ENCODE measurements at places on chromosomes 16 and 17.
A peak's percentile ranks its signal among the peaks of the same experiment; 100 is the strongest.

- DNase-seq: no peak
Observed at GRCh38 chr16:89007371-89008249, 30.6 kb upstream of the CBFA2T3 start.

DNA sequence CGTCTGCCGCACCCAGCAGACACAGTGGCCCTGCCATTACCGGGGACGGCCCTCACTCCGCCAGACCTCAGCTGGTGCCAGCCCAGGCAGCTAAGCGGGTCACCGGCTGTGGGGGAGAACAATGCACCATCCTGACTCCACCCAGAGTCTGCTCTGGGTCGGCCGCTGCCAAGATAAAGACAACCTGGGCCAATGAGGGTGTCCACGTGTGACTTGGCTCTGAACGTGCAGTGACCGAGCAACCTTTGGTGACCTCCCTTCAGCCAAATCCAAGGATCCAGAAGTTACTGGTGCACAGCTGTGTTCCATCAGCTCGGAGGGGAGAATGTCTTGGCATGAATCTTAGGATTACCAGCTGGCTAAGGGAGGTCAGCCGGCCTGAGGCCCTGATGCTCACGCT lies 155.9 kb downstream of the NTN1 start:
- no peak for DNase-seq

- DNase-seq: no peak
Observed at GRCh38 chr16:11088831-11089230, 144.5 kb downstream of the CLEC16A start.

DNA sequence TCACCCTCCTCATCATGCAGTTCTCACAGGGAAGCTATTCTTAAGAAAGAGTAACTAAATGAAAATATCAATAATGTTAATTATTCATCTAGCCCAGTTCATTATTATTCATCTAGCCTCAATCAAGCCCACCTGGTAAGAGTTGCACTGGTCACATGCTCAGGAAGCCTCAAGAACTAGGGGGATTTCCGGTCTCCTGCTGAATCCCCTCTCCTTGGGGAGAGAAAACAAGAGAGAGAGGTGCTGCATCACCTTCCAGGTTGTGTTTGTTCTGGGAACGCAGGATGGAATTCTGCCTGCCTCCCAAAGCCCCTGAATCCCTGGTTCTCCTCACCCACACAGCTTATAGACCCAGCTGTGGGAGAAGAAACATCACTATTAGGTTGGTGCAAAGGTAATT lies 164.0 kb downstream of the PMP22 start:
- DNase-seq: no peak

- no peak for DNase-seq
Observed at GRCh38 chr17:48134912-48135480, 27.4 kb downstream of the SNX11 start.

DNA sequence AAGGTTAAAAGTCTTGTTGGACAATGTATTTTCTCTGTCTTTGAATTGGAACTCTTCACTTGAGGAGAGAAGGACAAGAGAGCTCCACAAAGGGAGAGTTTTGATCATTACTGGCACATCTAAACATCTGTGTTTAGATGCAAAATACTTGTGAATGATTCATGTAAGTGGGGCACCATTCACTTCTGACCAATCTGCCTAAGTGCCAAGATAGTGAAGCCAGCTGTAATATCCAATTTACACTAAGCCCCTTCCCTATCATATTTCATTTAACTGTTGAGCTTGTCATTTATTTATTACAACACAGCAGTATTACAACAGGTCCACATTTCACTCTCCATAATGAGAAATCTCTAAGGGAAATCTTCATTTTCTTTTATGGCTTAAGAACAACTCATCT lies 832.3 kb upstream of the GOT2 start:
- DNase-seq: no peak

GRCh38 chr16:52090080-52090479 lies 456.9 kb downstream of the TOX3 start:
- DNase-seq: no peak

- DNase-seq: no peak
Observed at GRCh38 chr16:28308794-28309584, 16.7 kb downstream of the SBK1 start.

GRCh38 chr16:79723583-79724168 lies 123.1 kb upstream of the MAF start:
- no peak for DNase-seq

GRCh38 chr16:85126705-85127378 lies 14.6 kb upstream of the CIBAR2 start:
- peak; percentile 28 for DNase-seq

DNA sequence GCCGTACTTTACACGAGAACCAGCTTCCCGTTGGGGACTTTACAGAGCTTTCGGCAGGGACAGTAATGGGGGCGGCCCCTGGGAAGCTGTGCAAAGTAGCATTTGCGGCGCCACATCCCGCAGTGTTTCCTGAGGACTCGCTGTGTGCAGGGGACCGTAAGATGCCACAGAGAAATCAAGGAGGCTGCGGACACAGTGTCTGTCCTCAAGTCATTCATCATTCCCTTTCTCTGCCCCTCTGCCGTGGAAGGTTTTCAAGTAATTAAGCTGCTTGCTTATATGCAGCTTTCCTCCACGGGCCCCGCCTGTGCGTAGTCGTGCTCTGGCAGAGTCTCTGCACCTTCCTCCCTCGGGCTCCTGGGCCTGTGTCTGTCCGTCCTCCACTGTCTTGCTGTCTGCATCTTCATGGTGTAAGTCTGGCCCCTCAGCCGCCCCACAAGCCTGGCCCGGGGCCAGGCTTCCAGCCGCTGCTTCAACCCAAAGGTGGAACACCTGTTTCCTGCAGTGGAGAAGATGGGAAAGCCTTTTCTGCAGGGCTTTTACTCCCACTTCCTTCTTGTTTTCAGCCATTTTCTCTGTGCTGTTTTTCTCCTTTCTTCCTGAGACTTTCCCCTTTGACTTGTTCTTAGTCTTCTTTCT lies 216.9 kb upstream of the CHMP6 start:
- DNase-seq: no peak

- DNase-seq: no peak
Observed at GRCh38 chr17:79322211-79323123, 247.8 kb downstream of the ENGASE start.

DNA sequence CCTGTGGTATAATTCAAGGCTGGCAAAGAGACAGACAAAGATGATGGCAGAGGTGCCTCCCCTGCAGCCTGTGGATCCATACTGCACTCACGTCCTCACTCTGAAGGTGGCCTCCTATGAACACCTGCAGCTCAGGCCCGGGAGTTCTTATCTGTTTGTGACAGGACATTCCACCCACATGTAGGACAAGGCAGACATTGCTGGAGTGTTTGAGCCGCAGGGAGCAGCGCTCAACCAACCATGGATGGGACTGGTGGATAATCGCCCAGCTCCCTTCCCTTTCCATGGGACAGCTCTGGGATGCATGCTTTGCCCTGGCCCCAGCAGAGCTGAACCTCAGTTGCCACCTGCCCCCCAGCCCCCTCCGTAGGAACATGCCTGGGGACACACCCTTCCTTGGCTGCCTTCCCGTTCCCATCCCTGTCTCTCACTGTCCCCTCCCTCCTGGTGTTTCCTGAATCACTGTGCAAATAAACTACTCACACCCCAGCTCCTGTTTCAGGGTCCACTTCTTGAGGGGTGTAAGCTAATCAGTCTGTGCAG lies 22.2 kb downstream of the ITPRIPL2 start:
- DNase-seq: no peak

DNA sequence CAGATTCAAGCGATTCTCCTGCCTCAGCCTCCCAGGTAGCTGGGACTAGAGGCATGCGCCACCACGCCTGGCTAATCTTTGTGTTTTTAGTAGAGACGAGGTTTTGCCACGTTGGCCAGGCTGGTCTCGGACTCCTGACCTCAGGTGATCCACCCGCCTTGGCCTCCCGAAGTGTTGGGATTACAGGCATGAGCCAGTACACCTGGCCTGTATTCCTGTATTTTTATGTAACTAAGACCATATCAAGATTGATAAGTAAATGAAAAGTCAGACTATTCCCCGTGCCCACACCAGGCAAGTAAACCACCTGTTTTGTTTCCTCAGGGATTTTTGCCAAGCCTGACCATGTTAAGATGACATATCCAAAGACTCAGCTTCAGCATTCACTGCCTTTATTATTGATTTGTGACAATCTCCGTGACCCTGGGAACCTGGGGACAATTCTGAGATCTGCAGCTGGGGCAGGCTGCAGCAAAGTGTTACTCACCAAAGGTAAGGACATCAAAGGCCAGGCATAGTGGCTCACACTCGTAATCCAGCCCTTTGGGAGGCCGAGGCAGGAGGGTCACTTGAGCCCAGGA lies 5.6 kb downstream of the MRM3 start:
- no peak for DNase-seq

GRCh38 chr17:14295676-14296075 lies 5.2 kb upstream of the HS3ST3B1 start:
- DNase-seq: no peak

- peak; percentile 61 for DNase-seq
Observed at GRCh38 chr16:726438-727290, at the start of the genes CCDC78 and HAGHL. Gene CCDC78 (minus strand): TSS chr16:726443. CDS start chr16:726367, 76 bp downstream. Gene HAGHL (plus strand): TSS chr16:727106. CDS start chr16:727510, 404 bp downstream.

GRCh38 chr17:44293509-44294226 lies 14.7 kb upstream of the RUNDC3A start:
- DNase-seq: no peak

- no peak for DNase-seq
Observed at GRCh38 chr17:57006040-57006439, 28.1 kb downstream of the SCPEP1 start.

DNA sequence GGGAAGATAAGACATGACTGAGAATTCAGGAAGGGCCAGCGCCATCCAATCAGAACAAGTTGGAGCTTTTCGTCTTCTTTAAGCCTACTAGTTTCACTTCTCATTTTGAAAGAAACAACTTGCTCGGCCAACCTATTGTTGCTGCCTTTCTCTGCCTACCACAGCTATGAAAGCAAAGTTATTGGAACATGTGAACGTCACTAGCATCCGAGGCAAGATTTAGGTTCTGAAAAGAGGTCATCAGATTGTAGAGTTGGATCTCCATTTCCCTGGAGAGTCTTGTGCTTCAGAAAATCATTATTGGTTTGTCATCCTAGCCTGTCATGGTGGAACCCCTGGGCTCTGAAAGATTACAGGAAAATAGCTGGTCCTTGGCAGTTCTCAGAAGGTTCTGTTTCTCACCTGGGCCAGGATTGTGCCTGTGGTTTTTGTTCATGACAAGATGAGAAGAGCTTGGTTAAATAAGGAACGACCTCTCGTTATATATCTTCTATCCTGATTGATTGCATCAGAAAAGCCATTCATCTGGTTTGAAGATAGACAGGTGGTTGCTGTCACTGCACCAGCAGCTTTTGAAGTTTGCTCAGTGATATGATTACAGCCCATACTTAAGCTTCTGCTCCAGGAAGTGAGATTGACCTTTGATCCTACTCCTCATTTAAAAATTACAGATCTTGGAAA lies 25.3 kb downstream of the CDH13 start:
- DNase-seq: no peak

DNA sequence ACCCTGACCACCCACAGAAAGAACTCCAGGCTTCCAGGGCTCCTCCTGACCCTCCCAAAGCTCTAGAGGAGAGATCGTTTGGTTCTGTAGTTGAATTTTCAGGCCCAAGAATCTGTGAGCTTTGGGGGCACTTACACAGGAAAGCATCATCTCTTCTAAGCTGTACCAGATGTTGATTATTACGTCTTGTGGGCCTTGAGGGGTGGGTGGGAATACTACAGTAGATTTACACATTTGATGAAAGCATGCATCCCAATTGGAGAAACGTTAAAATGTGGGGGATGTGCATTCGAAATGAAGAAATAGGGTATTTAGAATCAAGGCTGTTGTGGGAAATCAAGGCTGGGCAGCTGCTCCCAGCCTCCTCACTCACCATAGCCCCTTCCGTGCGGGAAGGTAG lies 61.9 kb downstream of the MGAT5B start:
- no peak for DNase-seq

- DNase-seq: no peak
Observed at GRCh38 chr16:87093804-87094555, 223.2 kb downstream of the C16orf95 start.

- no peak for DNase-seq
Observed at GRCh38 chr16:72856797-72857196, 191.1 kb downstream of the ZFHX3 start.

DNA sequence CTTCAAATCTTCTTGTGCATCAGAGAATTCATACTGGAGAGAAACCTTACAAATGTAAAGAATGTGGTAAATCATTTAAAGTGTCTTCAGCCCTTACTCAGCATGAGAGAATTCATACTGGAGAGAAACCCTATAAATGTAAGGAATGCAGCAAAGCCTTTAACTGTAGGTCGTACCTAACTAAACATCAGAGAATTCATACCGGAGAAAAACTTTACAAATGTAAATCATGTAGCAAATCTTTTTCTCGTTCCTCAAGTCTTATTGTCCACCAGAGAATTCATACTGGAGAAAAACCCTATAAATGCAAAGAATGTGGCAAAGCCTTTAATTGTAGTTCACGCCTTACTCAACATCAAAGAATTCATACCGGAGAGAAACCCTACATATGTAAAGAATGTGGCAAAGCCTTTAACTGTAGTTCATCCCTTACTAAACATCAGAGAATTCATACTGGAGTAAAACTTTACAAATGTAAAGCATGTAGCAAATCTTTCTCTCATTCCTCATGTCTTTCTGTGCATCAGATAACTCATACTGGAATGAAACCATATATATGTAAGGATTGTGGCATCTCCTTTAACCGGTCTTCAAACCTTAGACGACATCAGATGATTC lies 118.5 kb upstream of the ZNF267 start:
- DNase-seq: no peak

DNA sequence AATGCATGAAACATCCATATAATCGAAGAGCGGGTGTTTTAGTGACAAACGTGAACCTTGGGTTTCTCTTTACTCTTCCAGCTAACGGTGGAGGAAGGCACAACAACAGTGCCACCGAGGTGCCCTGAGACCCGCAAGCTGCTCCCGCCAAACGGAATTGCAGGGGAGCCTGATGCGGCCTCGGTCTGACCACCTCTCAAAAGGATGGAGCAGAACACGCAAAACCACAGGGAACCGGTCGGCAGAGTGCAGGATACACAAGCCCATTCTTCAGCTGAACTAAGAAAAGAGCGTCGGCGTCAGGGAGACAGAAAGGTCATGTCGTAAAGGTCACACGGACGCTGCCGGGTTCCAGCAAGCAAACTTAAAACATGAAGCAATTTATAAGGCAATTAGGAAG lies 109.5 kb upstream of the ZNF750 start:
- DNase-seq: no peak

GRCh38 chr17:38578229-38579082 lies 27.3 kb downstream of the SRCIN1 start:
- DNase-seq: no peak

- no peak for DNase-seq
Observed at GRCh38 chr17:80053102-80053501, 16.7 kb downstream of the CCDC40 start.

- no peak for DNase-seq
Observed at GRCh38 chr17:48593126-48593829, at the start of gene HOXB5. Gene HOXB5 (minus strand): TSS chr17:48593779. CDS start chr17:48593682, 97 bp downstream.

- no peak for DNase-seq
Observed at GRCh38 chr16:75130150-75130771, 13.7 kb upstream of the LDHD start.

DNA sequence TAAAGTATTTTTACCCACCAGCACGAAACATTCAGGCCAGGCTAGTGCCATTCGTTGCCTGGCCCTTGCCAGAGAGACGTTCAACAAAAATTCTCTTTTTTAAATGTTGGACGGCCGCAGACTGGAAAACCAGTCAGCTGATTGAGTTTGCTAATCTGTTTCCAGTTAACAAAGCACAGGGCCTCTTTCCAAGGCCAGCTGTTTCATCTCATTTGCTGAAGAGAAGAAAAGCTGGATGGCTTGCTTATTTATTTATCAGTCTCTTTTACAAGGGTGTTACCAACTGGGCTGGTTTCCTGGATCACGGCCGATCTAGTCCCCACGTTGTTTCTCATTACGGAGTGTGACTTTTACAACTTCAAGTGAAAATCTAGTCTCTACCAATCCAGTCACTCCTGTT lies 418.7 kb upstream of the DYNLRB2 start:
- no peak for DNase-seq
